Stimulated activated CD4-positive, alpha-beta T cell treated with anti-CD3 and anti-CD28 coated beads, Interleukin-12 subunit alpha, Interleukin-12 subunit beta, amount 100 ng/mL, for 4 hours (primary cell): ENCODE measurements at places on chromosomes 1 and 21.

DNA sequence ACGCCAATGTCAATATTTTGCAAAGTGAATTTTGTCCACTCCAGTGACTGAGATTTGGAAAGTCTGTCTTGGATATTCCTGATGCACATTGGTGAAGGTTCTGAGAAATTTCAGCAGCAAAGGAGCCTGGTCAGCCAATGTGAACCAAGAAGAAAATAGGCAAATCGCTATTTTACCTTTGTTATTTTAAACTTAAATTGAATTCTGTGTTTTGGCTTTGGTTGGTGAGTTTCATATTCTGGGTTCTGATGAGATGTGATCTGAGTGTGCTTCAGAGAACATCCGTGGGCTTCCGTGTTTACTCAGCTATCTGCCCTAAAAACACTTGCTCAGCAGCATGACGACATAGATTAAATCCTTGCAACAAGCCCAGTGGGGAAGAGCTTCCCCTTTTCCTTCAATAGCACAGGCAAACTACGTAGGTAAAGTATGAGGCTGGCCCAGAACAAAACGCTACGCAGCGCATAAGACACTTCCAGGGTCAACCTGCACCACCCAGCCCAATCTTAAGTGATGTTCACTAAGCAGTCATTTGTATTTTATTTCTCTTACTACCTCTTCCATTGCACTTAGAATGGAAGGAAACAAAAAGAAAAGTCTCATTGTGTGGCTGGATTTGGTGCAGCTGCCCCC lies 176.4 kb upstream of the KAZN start:
- no peak for DNase-seq

- no peak for DNase-seq
Observed at GRCh38 chr1:8343044-8343443, 25.1 kb downstream of the SLC45A1 start.

DNA sequence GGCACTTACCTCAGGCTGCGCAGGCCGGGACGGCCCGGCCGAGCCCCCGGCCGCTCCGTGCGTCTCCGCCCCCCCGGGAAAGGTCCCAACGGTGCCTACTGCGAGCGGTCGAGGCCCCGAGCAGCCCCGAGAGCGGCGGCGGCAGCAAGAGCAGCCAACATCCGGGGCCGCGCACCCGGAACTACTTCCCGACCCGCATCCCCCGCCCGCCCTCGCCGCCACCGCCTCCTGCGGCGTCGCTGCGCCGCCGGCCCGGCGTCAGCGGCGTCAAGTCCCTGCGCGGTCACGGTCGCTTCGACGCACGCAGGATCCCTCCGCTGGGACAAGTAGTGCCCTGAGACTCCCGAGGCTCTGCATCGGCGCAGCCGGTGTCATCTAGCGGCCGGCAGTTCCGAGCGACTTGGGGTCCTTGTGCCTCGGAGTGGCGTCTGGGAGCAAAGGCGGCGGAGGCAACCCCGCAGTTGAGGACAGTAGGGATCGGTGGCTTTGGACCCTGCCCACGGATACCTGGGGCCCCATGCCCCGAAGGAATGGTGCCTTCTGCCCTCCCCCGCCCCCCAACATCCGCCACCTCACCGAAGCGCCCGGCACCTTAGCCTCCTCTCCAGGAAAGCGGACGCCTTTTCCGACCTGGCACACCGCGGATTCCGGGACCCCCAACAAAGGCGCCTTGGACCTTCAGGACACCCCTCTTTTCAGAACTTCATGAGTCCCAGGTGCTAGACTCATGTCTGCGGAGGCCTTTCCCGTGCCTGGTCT lies at the start of gene FOXJ3:
Gene FOXJ3 (minus strand): TSS at position 186 of the 759 bp plus-strand sequence. CDS start 24,142 bp downstream, outside the sequence.
- peak; percentile 93 for DNase-seq

GRCh38 chr1:47351305-47351704 lies 17.7 kb downstream of the CMPK1 start:
- DNase-seq, result no peak

GRCh38 chr1:219582296-219582695 lies 30.6 kb downstream of the ZC3H11B start:
- no peak for DNase-seq

GRCh38 chr1:91803123-91803522 lies 82.8 kb downstream of the TGFBR3 start:
- no peak for DNase-seq

GRCh38 chr1:110004583-110004982 lies 20.0 kb downstream of the AHCYL1 start:
- no peak for DNase-seq

DNA sequence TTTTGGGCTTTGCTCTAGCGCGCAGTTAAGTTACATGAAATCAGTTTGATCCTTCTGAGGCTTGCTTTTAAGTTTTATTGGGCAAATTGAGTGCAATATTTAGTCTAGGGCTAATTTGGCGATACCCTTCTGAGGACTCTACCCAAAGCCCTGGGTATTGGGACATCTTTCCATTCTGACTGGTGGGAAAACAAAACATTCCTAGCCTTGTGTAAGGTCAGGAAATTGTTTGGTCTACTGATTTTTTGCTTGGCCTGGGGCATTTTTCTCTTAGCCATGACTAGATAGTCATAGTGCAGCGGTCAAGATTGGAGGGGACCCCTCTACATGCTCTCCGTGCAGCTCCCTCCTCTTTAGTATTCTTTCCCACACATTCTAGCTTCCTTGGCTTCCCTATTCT lies 189.6 kb upstream of the PTGFR start:
- DNase-seq, result no peak
